SJSA1 (cell line): ENCODE measurements at places on chromosomes 6 and 20. TPM values are rescaled to one million over a fixed set of nuclear protein-coding genes. Genes with fewer than 3 reads are reported as not detected.

Gene NKX2-2
- total RNA-seq, result 5.7 and 19.8 TPM in 2 replicates

Gene LKAAEAR1
- 0.24 and 6.6 TPM in 2 replicates for total RNA-seq

Gene SLC32A1
- not detected in 2 replicates for total RNA-seq

GRCh38 chr6:127279815-127280214, 13.2 kb downstream of the RNF146 start:
- no peaks in the 10 kb centered on the region for H3K27me3 ChIP-seq
- no peak overlapping the region for H3K4me3 ChIP-seq
- no peak for DNase-seq
- peaks cover 32% of the 10 kb centered on the region for H3K36me3 ChIP-seq
- no peaks in the 10 kb centered on the region for H3K4me1 ChIP-seq

GRCh38 chr6:1838604-1839213, 229.0 kb downstream of the FOXC1 start:
- H3K4me3 ChIP-seq, result no peak overlapping the region
- no peak for DNase-seq
- H3K36me3 ChIP-seq, result no peaks in the 10 kb centered on the region
- peaks cover 52% of the 10 kb centered on the region for H3K4me1 ChIP-seq

Gene C6orf132
- not detected in 2 replicates for total RNA-seq

Gene PRR18
- 0.76 and 1.0 TPM in 2 replicates for total RNA-seq

Gene MACROD2
- not detected in 2 replicates for total RNA-seq

- H3K4me3 ChIP-seq, result no peak overlapping the region
- no peak overlapping the region for H3K27ac ChIP-seq
- H3K4me1 ChIP-seq, result no peaks in the 10 kb centered on the region
- no peak for DNase-seq
Measured at GRCh38 chr6:48957781-48958180, 505.3 kb downstream of the MMUT start.

Gene WFDC2
- not detected in 2 replicates for total RNA-seq

- peak overlapping the region; percentile 93 for H3K4me3 ChIP-seq
- peaks cover 38% of the 10 kb centered on the region for H3K4me1 ChIP-seq
- peaks cover 37% of the 10 kb centered on the region for H3K36me3 ChIP-seq
- peak; percentile 57 for DNase-seq
- H3K27me3 ChIP-seq, result no peaks in the 10 kb centered on the region
Measured at GRCh38 chr20:37526238-37526838, 1.3 kb downstream of the BLCAP start.

Gene KIAA0408
- total RNA-seq, result 5.1 and 5.8 TPM in 2 replicates

Gene HLA-DQA2
- total RNA-seq, result not detected in 2 replicates

GRCh38 chr6:154238831-154239230, 117.8 kb downstream of the IPCEF1 start:
- H3K36me3 ChIP-seq, result no peaks in the 10 kb centered on the region
- no peak overlapping the region for H3K4me3 ChIP-seq
- H3K27me3 ChIP-seq, result no peaks in the 10 kb centered on the region
- DNase-seq, result no peak
- H3K4me1 ChIP-seq, result no peaks in the 10 kb centered on the region
